ENCODE measurements at places on chromosomes 2 and 18.

DNA sequence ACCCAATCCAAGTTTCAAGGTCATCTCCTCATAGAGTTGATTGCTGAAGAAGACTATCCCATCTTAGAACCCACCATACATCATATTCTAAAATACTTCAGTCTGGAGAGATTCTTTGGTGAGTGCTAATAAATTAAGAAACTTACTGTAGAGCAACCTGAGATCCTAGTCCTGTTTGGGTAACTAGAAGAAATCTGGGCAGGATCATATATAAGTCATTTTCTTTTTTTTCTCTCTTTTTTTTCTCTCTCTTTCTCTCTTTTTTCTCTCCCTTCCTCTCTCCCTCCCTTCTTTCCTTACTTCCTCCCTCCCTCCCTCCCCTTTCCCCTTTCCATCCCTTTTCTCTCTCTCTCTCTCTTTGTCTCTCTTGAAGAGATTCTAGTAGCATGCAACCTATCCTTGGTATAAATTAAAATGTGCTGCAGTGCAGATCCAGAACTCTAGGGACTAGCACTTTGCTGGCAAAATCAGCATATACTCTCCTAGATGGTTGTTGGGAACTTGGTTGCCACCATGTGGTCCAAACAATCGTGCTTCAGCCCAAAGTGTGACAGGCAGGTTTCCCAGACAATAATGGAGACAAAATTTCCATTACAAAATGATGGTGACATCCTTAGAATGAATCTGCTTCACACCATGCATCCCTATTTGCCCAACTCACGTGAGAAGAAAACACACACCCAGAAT, 399.4 kb upstream of the CELF4 start:
- no peak for DNase-seq

- DNase-seq = no peak
Measured at GRCh38 chr18:55236150-55236931, 277.1 kb upstream of the CCDC68 start.

DNA sequence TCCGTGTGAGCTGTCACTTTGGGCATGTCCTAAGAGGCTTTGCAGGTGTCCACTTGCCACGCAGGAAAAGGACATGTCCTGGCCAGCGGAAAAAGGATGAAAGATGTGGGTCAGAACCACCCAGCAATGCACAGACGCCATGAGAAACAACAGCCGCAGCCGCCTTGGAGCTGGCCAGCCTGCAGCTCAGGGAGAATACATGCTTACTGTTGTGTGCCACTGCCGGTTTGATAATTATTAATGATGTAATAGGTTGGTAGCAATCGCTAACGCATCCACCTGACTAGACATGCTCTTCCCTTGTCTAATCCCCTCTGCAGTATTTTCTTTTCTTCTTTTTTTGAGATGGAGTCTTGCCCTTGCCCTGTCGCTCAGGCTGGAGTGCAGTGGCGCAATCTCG, 221.7 kb downstream of the HAUS1 start:
- no peak for DNase-seq

GRCh38 chr2:45664635-45665261, 13.3 kb downstream of the PRKCE start:
- no peak for DNase-seq

GRCh38 chr18:24112874-24113615, 25.8 kb upstream of the CABYR start:
- no peak for DNase-seq

- no peak for DNase-seq
Measured at GRCh38 chr18:69233465-69234054, 167.1 kb upstream of the DOK6 start.

GRCh38 chr2:33051586-33052360, 105.0 kb downstream of the LTBP1 start:
- no peak for DNase-seq

GRCh38 chr2:107530046-107530445, 296.6 kb upstream of the RGPD4 start:
- no peak for DNase-seq

DNA sequence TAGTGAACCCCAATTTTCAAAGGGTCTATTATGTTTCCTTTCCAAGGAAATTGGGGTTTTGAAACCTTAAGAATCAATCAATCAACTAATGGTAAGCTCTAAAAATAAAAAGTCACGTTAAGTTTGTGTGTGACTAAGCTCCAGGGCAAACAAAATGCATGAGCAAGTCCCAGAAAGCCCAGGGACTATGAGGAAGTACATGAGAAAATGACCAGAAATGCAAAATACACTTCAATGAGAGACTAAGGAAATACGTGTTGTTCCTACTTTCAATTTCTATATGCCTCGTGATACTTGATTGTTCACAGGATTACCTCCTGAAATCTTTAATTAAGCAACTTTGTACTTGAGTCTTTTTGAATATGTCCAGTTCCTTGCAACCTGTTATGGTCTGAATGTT, 684.4 kb upstream of the SYT4 start:
- DNase-seq = no peak

DNA sequence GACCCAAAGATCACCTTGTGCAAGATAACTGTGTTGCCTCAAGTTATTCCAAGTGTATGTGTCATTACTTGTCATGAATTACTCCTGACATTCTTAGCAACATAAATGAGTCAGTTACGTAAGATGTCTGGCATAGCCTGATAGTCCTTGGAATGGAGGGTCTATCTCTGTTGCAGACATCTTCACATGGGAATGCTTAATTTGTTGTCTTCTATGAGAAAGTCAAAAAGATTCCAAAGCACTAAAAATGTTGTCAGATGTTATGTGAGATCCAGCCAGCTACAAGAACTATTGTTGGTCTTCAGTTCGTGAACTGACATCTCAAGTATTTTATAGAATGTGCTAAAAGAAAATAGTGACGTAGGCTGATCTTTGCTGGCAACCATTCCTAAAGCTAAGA, 178.2 kb upstream of the RASGRP3 start:
- DNase-seq = no peak

DNA sequence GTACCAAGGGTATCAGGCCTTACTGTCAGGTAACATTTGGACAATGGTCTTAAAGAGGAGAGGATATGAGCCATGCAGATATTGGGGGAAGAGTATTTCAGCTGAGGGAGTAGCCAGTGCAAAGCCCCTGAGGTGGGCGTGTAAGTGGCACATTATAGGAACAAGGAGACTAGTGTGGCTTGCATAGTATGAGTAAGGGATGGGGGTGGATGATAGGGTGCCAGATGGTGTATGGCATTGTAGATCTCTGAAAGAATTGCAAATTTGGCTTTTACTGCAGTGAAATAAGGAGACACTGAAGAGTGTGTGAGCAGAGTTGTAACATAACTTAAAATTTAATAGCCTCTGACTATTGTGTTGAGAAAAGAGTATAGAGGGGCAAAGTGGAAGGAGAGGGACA, 244.0 kb downstream of the PDE11A start:
- no peak for DNase-seq

DNA sequence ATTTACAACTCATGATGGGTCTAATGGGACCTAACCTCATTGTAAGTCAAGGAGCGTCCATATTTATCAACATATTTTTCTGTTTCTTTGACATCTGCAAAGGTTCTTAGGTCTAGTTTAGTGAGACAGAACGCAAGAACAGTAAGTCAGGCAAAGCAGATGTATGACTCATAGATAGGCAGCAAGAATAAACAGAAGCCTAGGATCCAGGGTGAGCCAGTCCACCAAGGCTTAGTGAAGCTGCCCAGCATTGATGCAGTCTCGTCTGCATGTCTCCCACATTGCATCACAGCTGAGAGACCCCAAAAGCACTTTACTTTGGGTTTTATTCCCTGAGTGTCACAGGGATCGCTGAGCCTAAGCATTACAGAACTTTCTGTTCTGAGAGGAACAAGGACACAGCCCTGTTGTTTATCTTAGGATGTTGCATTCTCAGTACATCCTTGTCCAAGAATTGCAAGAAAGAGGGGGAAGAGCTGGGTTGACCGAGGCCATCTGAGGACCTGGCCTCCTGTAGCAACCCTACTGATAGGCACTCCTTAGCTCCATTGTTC, 29.6 kb upstream of the TMEM177 start:
- no peak for DNase-seq
